ENCODE measurements at places on chromosomes 16 and 17.
A peak's percentile ranks its signal among the peaks of the same experiment; 100 is the strongest.

GRCh38 chr16:2952679-2953078 lies 11.4 kb upstream of the KREMEN2 start:
- DNase-seq = no peak

DNA sequence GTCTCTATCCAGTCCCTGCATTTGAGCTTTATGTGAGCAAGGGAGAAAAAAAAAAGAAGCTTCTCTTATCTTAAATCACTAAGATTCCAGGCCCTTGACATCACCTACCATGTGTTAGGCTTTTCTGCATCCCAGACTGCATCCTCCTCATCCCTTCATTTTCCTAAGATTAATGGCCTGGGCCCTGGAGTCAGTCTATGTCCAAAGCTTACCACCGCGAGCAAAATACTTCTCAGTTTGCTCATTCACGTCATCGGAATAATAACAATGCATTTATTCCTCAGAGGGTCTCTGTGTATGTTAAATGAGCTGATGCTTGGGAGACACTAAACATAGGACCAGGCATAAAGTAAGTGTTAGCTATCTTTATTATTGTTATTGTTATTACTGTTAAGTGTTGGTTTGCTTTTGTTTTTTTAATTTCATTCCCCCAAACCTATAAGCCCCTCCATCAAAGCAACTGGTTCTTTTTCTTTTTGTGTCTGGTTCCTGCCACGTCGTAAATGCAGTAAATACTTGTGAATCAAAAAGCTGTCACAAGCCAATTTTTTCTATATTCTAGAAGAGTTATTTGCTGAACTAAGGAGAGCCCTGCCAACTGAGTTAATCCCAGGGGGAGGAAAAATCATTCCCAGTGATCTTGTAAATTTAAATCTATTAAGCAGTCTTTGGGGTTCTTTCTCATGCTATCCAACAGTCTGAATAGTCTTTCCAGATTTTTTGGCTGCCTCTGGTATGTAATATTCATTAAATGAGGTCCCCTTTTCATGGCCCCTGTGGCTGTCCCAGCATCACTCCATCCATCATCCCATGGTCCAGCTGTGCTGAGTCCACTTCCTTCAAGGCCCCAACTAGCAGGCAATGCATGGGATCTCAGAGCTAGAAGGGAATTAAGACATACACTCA lies 46.5 kb downstream of the VAT1L start:
- no peak for DNase-seq

- DNase-seq = peak; percentile 26
These were observed 18.1 kb upstream of the ARL2BP start for GRCh38 chr16:57226701-57227621.

GRCh38 chr17:74960570-74961342 lies 11.8 kb downstream of the HID1 start:
- no peak for DNase-seq

GRCh38 chr17:58528443-58528842 lies 14.0 kb upstream of the MTMR4 start:
- no peak for DNase-seq

DNA sequence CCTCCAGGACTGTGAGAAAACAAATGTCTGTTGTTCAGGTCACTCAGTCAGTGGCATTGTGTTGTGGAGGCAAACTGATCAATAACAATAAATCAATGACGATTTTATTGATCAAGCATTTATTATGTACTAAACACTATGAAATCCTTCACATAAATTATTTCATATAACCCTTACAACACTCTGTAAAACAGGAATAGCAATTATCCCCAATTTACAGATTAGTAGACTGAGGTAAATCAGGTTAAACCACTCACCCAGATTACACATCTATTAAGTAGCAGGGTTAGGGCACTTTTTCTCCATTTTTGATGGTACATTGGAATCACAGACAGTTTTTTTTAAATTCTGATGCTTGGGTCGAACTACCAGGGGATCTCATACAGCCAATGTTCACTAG lies 372.8 kb upstream of the MAF start:
- no peak for DNase-seq

GRCh38 chr17:7184091-7184488 lies 4.9 kb upstream of the ASGR1 start:
- no peak for DNase-seq

- no peak for DNase-seq
These were observed 256.9 kb downstream of the ENGASE start for GRCh38 chr17:79331492-79331891.

DNA sequence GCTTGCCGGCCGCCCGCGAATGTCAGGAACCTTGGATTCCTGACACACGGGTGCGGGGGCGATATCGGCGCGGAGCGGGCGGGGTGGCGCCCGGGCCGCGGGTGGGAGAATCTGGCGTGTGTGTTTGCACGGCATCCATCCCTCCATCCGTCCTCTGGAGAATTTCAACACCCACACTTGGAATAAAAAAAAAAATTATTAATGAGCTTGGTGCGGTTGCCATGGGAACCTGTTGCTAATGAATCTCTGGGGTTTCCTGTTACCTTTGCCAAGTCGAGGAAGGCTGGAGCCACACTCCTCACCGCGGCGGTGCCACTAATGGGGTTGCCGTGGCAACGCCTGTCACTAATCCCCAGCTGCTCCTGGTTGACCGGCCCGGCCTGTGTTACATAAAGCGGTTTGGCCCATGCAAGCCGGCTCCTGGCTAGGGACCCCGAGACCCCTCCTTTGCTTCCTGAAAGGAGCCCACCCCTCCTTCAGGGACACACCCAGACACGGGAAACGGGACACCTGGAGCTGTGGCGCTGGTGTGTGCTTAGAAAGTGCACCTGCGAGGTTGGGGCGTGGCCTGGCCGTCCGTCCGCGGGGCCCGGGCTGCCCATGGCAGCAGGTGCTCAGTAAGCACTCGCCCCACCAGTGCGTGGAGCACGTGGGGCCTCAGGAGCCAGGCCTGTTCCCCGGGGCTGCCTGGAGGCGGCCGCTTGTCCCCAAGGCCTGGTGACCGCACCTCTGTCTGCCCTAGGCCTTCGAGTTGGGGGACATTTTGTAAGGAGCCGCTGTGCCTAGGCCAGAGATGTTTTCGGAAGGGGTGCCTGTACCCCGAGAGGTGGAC lies 14.6 kb downstream of the CACNA1H start:
- DNase-seq = no peak

DNA sequence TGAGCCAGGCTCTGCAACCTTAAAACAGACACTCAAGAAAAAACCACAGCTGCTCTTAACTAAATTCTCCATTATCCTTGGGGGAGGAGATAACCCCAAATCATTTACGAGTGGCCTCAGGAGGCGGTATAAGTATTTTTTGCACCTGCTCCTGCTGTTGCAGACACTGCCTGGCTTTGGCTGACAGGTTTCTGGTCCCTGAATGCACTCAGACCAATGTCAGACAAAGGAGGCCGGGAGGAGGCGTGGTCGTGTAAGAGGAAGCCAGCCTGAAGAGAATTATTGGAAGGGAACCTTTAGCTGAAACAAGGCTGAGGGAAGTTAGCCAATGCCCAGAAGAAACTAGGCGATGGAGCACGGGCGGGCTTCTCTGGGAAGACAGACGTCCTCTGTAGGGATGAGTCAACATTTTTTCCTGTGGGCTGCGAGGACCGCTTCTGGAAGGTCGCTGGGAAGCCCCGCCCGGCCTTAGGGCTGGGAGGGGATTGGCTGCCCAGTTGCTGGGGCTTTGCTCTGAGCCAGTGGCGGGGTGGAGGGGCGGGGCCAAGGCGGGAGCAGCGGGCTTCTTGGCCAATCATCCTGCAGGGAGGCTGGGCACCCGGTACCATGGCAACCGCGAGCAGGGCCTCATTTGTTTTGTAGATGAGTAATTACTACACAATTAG lies 82.3 kb downstream of the CCDC182 start:
- DNase-seq = peak; percentile 97

GRCh38 chr16:48140821-48141220 lies 15.0 kb downstream of the ABCC12 start:
- DNase-seq = no peak

GRCh38 chr17:53168413-53168812 lies 654.3 kb upstream of the KIF2B start:
- no peak for DNase-seq

GRCh38 chr16:19688396-19689024 lies 29.5 kb downstream of the KNOP1 start:
- no peak for DNase-seq

DNA sequence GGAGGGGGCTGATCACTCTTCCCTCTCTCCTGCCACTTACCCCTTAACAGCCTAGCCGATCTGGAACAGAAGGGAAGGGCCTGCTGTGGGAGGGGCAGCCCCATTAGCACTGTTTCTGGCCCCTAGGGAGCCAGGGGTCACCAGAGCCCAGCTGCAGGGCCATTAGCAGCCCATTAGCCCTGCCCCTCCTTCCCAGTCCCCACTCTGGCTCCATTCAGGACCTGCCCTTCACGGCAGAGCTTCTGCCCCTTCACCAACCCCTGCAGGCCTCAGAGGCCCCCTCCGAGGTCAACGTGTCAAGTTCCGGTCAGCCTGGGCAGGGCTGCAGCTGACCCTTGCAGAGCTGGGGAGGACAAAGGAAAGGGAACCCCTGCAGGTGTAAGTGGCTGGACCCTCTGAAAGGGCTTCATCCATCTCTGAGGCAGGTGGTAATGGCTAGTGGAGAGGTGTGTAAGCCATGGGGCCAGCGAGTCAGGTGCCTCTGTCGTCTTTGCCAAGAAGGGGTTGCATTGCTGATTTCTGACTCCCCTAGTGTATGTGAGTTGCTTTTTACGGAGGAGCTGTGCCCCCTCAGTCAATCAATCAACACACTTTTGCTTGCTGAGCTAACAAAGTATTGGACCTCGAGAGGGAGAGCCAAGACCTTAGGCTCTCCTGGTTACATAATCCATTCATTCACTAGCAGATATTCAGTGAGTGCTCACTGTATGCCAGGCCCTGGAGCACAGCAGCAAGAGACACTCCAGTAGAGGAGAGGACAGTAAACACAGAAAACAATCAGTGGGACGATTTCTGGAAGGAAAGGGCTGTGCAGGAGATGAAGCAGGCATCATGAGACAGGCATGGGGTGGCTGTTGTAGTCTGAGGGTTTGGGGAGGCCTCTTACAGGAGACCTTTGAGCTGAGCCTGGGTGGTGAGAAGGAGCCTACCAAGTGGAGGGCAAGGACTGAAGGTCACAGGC lies 18.2 kb upstream of the KCNJ12 start:
- no peak for DNase-seq

DNA sequence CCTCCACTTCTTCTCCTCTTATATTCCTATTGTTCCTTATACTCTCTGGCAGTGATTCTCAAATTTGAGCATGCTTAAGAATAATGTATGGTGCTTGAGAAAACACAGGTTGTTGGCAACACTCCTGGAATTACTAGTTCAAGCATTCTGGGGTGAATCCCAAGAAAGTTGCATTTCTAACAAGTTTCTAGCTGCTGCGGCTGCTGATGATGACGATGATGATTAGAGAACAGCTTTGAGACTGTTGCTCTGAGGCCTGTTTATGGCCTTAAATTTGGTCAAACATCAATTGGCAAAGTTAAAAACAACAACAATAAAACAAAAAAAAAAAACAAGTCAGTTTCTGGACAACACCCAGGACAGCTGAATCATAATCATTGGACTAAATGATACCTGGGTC lies 961.9 kb downstream of the CDH11 start:
- no peak for DNase-seq

Data from LHCN-M2 (cell line).